ENCODE measurements at places on chromosomes 12 and 14.

GRCh38 chr12:19597167-19598026 lies 158.1 kb downstream of the AEBP2 start:
- no peak for DNase-seq

DNA sequence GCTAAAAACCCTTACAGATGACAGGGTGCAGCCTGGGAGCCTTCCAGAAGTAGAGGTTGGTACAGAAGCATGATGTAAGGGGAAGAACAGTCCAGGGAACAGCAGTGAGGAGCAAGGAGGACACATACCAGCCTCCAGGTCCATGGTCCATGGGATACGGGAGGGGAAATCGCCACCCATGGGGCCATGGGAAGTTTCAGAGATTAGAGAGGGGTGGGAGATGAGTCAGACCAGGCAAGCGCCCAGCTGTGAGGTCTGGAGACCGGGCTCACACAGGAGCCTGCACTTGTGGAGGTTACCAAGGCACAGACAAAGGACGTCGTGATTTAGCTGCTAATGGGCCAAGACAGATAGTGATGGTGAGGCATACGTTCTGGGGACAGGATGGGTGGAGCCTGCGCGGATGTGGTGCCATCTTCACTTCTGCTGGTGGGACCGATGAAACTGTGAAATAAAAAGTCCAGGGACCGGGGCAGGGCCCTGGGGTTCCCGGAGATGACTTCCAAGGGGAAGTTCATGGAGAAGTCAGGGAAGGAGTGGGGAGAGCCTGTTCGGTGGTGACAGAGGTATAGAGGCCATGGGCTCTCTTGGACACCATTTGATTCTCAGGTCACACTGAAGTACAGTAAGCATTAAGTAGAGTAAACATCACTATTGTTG lies 17.7 kb upstream of the LRP1-AS start:
- no peak for DNase-seq

- no peak for DNase-seq
Measured at GRCh38 chr12:5969974-5970690, 25.1 kb upstream of the ANO2 start.

DNA sequence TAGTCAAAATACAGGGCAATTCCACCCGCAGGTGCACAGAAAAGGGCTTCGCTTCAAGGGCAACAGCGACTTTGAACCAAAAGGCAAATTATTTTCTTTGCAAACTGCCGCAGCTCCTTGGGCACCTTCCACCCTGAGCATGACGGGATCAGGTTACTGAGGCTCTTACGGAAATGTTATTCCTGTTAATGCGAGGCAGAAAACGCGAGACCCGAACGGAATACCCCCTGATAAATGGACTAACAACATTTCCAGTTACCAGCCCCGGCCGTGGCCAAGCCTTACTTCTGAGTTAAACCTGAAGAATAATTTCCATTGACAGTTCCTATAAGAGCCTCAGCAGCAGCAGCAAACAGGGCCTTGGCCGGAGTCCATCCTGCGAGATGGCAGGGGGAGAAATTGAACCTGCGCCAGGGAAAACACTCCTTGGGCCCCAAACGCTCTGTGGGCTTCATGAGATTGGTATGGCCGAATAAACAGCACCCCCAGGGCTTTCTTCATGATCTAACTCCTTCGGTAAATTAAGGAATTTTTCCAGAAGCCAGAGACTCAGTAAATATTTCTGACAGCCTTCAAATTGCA lies 70.0 kb upstream of the DICER1 start:
- DNase-seq = no peak

DNA sequence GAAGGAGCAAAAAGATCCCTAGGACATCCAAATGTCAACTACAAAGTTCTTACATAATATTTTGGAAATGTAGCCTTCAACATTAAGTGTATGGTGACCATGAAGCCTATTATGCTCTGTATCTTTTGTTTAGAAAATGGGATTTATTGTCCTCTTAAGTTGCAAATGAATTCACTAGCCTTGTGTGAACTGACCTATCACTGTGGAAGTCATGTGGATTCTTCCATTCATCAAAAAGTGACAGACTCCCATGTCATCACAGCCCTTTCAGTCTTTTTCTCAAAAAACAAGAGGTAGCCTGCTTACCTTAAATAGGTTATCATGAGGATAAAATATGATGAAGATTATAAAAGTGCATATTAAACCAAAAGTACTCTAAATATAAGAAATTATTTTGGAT lies 179.9 kb downstream of the GRIP1 start:
- DNase-seq = no peak

GRCh38 chr14:101151226-101151926 lies 247.9 kb upstream of the RTL1 start:
- DNase-seq = no peak

DNA sequence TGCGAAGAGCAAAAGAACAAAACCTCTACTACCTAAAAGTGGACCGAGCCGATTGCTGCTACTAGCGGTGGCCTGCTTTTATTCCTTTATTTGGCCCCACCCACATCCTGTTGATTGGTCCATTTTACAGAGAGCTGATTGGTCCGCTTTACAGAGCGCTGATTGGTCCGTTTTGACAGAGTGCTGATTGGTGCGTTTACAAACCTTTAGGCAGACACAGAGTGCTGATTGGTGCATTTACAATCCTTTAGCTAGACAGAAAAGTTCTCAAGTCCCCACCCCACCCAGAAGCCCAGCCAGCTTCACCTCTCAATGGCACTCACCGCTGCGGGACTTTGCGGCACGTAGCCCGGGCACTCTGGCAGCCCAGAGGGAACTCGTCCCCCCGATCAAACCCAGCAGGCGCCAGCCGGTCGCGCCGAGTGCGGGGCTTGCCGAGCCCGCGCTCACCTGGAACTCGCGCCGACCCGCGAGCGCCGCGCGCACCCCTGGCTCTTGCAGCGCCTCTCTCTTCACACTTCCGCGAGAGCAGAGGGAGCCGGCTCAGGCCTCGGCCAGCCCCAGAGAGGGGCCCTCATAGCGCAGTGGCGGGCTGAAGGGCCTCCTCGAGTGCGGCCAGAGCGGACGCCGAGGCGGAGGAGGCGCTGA lies 8.7 kb upstream of the FGD4 start:
- no peak for DNase-seq

GRCh38 chr14:22464422-22465142 lies 124.4 kb downstream of the DAD1 start:
- DNase-seq = no peak

DNA sequence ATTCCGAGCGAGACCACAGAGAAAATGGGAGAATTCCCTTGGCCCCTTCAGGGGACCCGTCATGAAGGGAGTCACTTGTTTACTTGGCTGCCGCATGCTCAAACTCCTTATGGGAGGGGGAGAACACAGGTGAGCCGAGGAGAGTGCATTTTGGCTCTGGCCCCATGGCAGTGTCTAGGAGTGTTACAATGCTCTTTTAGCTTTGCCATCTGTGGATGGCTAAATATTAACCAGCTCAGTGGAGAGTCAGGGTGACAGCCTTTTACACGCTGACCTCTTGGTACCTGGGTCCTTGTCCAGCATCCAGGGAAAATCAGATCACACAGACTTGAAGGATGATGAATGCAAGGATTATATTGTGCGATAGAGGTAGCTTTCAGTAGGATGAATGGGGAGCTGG lies 146.4 kb upstream of the ATXN7L3B start:
- no peak for DNase-seq

- no peak for DNase-seq
Measured at GRCh38 chr12:6970096-6970527, 352 bp downstream of the PHB2 start.

DNA sequence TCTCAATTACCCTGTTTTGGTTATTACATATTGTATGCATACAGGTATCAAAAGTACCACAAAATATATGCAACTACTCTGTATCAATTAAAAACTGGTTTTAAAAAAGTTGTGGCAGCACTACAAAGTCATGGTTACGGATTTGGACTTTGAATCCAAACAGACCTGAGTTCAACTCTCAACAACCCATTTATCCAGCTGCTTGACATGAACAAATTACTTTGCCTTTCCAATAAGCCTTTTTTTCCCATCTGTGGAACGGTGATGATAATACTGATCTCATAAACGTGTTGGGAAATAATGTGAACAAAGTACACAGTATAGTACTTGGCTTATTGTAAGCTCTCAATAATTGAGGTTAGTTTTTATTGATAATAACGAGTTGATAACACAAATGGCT lies 85.0 kb downstream of the MNAT1 start:
- no peak for DNase-seq

DNA sequence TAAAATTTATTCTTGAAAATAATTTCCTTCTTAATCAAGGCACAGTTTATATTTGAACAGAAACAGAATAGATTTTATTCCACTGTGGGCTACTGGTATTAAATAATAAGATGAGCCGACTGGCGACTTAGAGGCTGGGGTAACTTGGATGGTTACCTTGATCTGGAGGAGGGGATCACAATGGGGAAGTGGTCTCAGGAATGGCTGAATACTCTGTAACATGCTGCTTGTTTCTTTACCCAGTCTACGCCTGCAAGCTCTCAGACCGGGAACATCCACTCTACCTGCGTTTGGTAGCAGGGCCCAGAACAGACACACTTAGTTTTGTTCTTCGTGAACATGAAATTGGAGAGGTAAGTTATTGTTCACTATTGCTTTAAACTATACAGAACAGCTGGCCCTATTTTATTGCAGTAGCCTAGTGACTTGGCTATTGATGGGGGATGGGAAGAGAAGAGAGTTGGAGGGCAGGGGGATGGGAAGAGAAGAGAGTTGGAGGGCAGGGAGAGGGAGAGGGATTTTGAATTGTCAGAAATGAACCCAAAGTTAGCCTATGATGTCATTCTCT lies 67.9 kb downstream of the GNS start:
- DNase-seq = no peak

DNA sequence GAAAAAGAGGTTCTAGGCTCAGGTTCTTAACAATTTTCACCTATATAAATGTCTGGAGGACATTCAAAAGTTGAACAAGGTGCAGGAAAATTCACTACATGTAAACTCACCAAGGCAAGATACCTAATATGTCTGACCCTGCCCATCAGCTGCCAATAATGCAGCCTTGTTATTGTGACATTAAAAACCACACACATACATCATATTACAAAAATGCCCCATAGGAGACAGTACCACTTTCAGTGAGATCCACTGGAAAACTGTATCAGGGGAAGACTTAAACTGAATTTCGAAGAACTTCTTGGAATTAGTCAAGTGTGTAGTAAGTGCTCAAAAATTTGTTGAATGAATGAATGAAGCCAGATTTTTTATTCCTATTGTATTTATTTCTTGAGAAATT lies 83.1 kb downstream of the KICS2 start:
- DNase-seq = no peak

DNA sequence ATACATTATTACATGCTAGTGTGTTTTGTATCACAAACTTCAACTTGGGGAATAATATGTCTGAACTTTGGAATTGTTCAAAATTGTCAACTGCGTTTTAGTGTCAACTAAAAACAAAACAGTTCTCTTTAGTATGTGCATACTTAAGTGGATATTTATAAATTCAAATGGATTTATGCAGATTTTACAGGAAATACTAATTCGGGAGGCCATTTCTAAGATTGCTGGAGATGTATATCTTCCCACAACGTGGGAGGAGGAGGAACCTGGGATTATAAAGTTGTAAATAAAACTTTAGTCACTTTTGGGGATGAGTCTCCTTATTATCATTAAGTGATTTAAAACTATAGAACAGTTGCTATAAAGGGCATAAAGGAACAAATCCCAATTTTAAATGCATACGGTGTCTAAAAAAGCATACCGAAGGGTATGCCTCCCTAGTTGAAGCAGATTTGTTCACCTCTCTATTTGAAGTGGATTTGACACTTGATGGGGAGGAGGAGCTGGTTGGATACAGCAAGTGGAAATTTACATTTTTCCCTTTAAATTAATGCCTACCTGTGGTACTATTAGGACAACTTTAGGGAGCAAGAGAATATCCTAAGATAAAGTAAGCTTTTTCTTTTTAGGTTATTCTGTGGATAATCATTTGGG lies 2.7 kb downstream of the PDE3A start:
- DNase-seq = no peak

Data from COLO829 (cell line).